ENCODE measurements at places on chromosomes 5 and 9.

- DNase-seq = no peak
These were observed 10.4 kb upstream of the ZNF354B start for GRCh38 chr5:178849316-178849715.

GRCh38 chr9:128145951-128146351 lies 3.3 kb upstream of the LCN2 start:
- DNase-seq = no peak

- no peak for DNase-seq
These were observed 488.1 kb downstream of the IRX1 start for GRCh38 chr5:4083591-4084337.

DNA sequence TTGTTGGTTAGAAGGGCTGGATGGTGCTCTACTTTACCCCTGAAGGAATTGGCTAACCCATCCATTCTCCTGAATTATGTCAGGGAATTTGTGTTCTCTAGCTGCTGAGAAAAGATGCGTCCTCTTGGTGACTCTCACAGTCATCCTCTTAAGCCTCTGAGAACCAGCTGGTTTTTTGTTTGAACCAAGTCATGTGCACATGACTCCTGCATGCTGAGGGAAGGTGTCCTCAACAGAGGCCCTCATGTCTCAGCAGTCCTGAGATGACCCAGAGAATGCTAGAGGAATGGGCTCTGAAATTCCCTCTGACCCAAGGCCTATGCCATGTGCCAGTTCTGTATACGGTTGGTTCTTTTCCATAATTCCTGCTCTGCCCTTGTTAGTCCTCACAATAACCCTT lies 10.4 kb upstream of the C5orf63 start:
- no peak for DNase-seq

- DNase-seq = no peak
These were observed 344.1 kb upstream of the RPS23 start for GRCh38 chr5:82622205-82622604.

- DNase-seq = no peak
These were observed 74.0 kb upstream of the RXRA start for GRCh38 chr9:134252084-134252830.

DNA sequence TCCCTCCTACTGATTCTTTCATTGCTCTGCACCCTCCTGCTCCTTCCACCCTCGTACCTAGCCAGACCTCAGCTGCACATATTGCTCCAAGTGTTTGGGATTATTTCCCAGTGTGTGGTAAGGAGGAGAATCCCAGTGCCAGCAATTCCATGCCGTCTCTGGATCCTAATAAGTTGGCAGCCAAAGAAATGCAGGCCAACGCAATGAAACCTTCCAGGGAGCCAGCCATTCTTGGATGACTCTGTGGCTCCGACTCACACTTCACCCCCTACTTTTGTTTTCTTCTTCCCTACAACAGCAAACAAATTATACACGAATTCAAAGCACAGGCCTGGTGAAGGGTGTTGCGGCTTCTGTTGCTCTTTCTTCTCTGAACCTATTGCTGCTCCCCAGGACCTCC lies 82.5 kb upstream of the SLC1A3 start:
- DNase-seq = no peak

- DNase-seq = no peak
These were observed 102.6 kb downstream of the PDE4D start for GRCh38 chr5:59790776-59791475.

Data from ureter (tissue), 1 donor.